ENCODE measurements at places on chromosomes 2 and 18.

GRCh38 chr2:144509879-144510221, 10.1 kb downstream of the ZEB2 start:
- no peak for DNase-seq

GRCh38 chr2:30030361-30030760, 109.0 kb upstream of the ALK start:
- no peak for DNase-seq

DNA sequence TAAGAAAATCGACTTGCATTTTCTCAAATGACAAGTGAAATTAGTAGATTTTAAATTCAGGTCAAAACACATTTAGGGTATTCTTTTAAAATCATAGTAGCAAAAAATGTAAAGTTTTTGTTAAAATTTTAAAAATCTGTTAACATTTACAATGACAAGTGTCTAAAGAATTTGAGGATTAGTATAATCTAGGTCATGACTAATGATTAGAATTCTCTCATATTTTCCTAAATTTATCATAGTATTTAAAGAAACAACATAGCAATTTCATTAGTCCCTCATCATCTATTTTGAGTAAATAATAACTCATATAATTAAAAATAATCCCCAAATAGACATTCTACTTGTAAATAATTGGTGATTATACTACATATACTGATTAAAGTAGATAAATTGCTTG, 23.6 kb downstream of the THUMPD2 start:
- DNase-seq: no peak

DNA sequence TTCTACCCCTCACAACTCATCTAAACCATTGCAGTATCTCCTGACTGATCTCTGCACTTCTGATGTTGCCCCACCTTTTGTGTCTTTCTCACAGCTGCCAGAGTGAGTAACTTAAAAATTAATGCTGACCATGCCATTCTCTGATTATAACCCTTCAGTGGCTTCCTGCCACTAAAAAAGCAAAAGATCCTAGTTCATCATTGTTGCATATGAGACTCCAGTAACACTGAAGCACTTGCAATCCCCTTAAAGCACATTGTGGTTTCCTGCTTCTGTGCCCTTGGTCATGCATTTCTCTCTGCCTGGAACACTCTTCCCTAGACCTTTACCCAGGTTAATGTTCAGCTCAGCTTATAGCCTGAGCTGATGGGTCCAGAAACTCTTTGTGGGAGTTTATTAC, 95.1 kb upstream of the WDSUB1 start:
- no peak for DNase-seq

- no peak for DNase-seq
Observed at GRCh38 chr2:10538224-10538894, 90.2 kb upstream of the ODC1 start.

DNA sequence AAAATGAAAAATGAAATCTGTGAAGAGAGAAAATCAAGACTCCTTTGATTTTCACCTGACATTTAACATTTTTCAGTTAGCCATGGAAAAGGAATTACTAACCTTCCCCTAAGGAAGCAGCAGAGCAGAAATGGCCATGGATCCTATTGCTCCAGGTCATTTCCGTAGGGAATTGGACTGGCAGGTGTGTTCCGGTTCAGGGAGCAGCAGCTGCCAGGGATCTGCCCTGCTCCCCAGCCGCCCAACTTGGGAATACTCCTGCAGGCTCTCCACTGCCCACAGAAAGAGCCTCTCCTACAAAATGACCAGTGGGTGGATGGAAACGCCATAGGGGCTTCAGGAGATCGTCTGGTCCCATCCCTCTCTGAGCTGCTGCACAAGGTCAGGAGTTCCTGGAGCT, 86.0 kb upstream of the MAPK4 start:
- no peak for DNase-seq

DNA sequence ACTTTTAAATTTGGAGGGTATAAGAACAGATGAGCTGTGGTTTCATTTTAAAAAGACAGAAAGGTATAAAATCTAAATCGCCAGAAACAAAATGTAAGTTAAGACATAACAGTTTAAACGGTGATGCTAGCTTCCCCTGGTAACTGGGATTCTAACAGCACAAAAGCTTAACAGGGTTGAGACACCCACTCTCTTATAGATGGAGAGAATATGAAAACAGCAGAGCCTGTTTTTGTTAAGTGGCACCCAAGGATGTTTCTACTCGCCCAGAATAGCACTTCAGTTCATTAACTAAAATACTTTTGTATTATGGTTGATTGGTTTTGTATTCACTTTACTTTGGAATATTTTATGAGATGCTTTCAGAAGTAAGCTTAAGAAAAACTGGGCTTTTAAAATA, 151.9 kb upstream of the RND3 start:
- DNase-seq: no peak

- DNase-seq: no peak
Observed at GRCh38 chr2:56757884-56758545, 574.2 kb downstream of the CCDC85A start.
